ENCODE measurements at places on chromosomes 11 and 22.

DNA sequence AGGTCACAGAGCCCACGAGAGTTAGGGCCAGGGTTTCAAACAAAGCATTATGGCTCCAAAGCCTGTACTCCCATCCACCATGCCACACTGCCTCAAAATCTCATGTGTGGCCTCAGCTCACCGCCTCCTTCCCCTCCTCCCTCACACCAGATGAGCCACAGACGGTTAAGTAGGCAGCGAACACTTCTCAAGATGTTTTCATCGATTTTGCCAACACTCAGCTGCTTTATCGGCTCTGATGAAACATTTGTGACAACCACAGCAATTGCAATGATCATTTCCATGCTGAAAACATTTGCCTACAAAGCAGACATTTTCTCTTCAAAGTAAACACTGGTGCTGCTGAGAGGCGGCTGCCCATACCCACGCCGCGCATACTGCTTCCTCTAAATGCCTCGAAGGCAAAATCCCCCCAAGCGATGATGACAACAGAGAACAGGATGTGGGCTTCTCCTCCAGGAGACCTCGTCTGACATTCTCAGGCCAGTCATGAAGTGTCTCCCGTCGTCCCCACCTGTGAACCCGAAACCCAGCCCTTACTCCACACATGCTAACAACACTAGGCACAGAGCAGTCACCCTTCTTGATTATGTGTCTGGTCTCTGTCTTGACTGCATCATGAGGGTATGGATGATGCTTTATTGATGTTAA is 599.2 kb downstream of the SOX6 start:
- DNase-seq, result no peak

DNA sequence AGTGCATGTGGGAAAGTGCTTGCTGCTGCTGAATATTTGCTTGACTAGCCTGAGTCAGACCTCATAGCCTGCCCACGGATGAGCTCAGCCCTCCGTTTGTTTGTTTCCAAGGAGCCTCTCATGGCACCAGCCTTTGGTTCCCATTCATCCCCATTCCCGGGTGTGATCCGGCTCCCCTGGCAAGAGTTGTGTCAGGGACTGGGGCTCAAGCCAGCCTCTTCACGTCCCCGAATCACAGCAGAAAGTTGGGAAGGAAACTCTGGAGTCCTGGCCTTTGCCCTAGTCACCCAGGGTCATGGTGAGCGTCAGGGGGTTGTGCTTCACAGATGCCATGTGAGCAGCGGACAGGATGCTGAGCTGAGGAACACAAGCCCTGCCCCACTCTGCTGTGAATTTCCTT is 13.8 kb downstream of the SEC14L3 start:
- DNase-seq, result no peak

DNA sequence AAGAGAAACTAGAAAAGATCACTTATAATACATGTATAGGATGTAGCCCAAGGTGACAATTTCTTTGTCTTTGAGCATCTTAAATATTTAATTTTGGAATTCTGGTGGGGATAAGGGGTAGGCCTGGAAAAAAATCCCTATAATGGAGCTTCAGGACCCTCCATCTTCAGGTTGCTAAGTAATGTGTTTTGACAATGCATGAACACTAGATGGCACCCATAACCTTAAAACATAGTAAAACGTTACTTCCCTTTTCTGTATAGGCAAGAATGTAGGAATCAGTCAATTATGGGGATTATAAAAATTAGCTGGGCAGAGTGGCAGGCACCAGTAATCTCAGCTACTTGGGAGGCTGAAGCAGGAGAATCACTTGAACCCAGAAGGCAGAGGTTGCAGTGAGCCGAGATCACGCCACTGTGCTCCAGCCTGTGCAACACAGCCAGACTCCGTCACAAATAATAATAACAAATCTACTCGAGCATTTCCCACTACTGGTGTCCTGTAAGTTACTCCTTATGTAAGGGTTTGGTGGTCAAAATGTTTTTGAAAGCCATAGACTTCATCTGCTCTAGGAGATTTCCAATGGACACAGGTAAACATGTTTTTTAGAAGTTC is 541.9 kb upstream of the CCDC90B start:
- no peak for DNase-seq

DNA sequence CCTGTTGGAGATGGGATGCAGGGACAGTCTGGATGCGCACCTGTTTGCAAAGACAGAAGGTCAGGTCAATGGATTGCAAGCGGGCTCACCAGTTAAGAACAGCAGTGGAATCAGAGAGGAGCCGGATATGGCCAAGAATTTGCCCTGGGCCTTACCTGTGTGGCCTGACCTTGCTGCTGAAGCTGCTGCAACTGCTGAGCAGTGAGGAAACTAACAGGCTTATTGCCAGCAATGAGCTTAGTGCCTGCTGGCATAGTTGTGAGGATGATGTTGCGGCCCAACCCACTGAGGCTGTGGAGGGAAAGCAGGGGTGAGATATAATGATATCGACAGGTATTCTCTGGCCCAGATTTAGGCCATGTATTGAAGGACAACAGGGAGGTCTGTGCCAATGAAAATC is 30.6 kb downstream of the NFRKB start:
- no peak for DNase-seq

- no peak for DNase-seq
These were observed 1.4 kb downstream of the MYEOV start for GRCh38 chr11:69295079-69295994.

DNA sequence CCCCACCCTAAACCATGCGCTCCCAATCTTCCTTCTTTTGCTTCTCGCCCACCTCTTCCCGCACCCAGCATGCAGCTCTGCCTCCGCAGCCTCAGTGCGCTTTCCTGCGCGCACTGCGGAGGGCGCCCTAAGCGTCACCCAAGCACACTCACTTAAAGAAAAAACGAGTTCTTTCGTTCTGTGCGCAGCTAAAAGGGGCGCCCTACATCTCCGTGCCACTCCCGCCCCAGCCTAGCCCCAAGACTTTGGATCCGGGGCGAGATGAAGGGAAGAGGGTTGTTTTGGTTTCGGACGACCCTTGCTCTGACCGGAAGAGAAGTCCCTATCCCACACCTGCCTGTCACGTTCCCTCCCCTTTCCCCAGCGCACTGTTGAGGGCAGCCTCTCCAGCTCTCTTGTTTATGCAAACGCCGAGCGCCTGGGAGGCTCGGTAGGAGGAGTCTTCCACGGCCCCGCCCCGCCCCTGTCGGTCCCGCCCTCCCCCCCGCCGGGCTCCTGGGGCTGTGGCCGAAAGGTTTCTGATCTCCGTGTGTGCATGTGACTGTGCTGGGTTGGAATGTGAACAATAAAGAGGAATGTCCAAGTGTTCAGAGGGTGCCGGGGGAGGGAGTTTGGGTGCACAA is 5.3 kb downstream of the VSIG2 start:
- peak; percentile 90 for DNase-seq

DNA sequence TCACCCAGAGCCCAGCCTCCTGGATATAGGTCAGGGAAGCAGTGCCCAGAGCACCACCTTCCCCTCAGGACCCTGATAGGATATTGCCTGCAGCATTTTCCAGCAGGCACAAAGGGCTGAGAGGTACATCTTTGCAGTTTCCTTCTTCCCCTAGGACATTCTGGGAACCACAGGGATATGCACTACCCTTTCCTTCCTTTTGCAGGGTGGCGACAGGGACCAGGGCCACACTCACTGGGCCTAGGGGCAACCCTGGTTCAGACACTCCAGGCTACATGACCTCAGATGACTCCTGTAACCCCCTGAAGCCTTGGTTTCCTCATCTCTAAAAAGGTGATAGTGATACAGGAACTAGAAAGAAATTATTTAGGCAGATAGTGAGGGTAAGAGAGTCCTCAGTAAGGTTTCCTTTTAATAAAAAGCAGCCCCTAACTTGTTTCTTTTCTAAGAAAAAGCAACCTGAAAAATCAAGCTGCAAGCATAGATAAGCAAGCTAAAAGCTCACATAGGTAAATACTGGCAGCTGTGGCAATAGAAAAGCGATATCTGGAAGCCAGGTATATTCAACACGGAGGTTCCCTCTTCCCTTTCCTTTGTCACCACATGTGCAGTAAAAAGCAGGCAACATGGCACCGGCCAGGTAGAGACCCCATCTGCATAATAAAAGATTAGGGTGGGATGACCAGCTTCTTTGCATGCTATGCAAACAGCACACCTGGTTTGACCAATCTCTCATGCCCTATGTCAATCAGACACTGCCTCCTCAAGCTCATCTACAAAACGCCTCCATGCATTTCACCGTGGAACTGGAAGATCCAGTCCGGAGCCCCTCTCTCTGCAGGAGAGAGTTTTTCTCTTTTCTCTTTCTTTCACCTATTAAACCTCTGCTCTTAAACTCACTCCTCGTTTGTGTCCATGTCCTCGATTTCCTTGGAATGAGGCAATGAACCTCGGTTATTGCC is 13.2 kb upstream of the MRGPRX2 start:
- DNase-seq, result no peak

GRCh38 chr11:6438979-6439571 is 1.7 kb downstream of the HPX start:
- DNase-seq, result peak; percentile 65

- DNase-seq, result no peak
These were observed 4.0 kb downstream of the RRP8 start for GRCh38 chr11:6599449-6599848.

GRCh38 chr11:17008099-17008498 is 6.1 kb downstream of the PLEKHA7 start:
- peak; percentile 4 for DNase-seq

- no peak for DNase-seq
These were observed 61.0 kb upstream of the PLET1 start for GRCh38 chr11:112321501-112322172.

DNA sequence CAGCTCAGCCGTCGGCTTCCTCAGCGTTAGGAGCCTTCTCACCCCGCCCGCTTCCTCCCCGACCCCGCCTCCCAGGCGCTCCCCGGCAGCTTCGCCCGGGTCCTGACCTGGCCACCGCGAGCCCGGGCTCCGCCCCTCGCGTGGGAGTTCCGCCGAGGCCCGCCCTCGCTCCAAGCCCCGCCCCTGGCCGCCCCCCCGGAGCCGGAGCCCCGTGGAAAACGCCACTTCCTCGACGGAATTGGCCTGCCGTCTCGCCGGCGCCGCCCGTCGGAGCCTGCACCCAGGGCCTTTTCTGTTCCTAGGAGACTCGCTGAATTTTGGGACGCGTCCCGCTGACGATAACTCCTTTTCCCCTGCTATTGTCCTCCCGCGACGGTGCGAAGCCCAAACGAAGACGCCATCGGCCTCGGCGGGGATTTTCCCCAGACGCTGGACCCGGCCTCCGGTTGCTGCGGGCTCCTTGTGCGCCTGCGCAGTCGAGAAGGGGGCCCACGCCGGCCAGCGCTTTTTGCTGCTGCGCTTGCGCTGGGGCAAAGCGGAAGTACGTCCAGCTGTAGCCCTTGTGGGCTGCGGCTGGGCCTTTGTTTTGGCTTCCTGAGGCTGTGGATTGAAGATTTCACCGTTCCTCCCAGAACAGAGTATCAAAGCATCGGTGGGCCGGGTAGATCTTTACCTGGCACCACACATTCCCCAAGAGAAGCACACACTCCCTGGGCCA is 10.0 kb downstream of the RELA start:
- peak; percentile 99 for DNase-seq

- no peak for DNase-seq
These were observed 65.4 kb downstream of the MTMR3 start for GRCh38 chr22:29948385-29948769.

- DNase-seq, result peak; percentile 71
These were observed 1.6 kb downstream of the DIXDC1 start for GRCh38 chr11:111938687-111939160.

DNA sequence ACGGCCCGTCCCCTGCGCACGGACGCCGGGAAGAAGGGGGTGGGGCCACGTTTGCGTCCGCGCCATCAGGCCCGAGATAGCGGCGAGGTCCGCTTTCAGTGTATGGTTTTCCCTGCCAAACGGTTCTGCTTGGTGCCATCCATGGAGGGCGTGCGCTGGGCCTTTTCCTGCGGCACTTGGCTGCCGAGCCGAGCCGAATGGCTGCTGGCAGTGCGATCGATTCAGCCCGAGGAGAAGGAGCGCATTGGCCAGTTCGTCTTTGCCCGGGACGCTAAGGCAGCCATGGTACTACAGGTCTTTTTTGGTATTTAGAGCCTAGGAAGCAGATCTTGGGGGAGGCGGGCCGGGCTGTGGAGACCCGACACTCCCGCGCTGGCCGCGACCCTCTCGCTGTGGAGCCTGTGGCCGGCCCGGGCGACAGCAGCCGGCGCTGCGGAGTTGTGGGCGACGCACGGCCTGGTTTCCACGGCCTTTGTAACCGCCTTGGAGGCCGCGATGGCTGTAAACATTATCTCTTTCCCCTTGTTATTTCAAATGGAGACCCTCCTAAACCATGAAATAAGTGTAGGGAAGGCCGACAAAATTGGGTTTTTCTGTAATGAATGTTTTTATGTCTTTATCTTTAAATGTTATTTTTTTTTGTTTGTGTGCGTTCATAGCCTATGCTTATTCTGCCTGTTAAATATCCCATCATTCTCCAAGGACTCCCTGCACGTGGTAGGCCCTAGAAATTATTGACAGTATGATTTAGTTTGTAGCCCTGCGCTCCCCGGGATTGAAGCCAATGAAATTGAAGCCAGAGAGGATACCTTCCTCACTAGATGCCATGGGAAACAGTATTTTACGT is at the start of gene AASDHPPT:
Gene AASDHPPT, plus strand, starts transcription at position 54 of the 847 bp plus-strand sequence. Its CDS starts 49 bp downstream, at position 103.
- DNase-seq, result no peak
